Activated CD4-positive, alpha-beta T cell treated with anti-CD3 and anti-CD28 coated beads, Interleukin-2, amount 50 U/mL, for 24 hours (primary cell): ENCODE measurements at places on chromosomes 1 and 21.

DNA sequence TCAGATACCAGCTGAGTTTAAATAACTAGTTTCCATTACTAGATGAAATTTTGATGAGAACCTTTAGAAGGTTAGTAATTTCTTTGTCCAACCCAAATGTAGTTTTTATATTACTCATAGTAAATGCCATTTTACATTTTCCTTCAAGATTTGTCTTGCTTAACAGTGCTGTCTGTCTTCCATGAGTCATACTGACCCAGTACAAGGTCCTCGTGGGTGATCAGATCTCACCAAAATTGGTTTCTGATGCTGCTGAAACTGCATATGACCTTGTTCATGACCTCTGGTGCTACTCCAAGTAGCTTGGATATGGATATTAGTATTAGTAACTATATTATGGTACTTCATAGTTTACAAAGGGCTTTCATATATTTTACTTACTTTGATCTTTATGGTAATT, 207.1 kb downstream of the RYR2 start:
- DNase-seq: no peak

DNA sequence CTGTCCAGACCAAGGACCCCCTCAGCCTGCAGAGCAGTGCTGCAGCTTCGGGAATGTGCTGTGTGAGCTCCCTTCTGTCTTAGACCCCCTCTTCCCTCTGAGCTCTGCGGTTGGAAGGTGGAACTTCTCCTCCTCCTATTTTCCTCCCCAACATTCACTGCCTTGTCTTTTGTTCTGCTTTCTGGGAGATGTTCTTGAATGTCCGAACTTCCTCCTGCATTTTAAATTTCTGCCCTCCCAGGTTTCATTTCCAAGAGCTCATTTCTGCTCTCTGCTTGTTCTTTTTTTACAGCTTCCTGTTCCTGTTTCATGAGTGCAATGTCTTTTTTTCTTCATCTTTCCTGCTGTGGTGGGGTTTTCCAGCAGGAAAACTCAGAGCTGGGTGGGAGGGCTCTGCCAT, 29.3 kb downstream of the RRP1 start:
- no peak for DNase-seq

DNA sequence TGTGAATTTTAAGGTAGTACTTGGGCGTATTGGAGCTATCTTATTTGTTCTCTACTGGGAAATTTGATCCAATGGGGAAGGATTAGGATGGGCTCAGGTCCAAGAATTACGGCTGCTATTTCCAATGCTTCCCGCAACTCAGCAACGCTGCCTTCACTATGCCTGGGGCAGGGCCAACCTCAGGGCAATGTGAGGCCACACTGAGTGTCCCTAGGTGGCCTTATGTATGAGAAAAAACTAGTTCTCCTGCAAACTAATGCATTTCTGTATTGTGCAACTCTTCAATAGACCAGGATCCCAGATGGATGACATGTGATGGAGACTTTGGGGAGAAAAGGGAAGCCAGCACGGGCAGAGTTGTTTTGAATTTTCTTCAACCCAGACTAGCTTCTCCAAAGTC, 168.1 kb downstream of the DUSP10 start:
- DNase-seq: no peak

DNA sequence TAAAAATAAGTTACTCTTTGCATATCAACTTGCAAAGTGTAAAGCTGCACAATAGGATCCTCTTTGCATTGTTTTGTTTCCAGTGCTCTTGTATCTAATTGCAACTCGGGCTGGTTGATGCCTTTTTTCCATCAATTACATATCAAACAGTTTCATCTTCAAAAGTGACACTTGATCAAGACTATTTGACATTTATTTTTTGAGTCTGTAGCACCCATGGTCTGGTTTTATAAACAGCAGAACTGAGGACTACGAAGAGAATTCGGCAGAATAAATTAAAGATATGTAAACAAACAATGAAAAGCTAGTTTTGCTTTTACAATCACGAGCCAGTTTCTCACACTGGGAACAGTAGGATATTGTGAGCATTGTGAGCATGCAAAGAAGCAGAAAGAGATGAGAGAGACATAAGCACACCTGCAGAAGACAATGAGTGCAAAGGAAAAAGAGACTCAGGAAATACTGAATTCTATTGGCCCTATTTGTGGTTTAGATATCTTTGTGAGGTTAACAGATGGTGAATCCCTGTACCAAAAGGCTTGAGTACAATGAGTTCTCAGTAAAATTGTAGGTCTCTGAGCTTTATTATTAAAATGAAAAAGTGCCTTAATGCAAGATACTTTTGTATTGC, 45.4 kb downstream of the RPL5 start:
- DNase-seq: no peak

- DNase-seq: no peak
Observed at GRCh38 chr1:17706445-17706844, 48.7 kb upstream of the ACTL8 start.

DNA sequence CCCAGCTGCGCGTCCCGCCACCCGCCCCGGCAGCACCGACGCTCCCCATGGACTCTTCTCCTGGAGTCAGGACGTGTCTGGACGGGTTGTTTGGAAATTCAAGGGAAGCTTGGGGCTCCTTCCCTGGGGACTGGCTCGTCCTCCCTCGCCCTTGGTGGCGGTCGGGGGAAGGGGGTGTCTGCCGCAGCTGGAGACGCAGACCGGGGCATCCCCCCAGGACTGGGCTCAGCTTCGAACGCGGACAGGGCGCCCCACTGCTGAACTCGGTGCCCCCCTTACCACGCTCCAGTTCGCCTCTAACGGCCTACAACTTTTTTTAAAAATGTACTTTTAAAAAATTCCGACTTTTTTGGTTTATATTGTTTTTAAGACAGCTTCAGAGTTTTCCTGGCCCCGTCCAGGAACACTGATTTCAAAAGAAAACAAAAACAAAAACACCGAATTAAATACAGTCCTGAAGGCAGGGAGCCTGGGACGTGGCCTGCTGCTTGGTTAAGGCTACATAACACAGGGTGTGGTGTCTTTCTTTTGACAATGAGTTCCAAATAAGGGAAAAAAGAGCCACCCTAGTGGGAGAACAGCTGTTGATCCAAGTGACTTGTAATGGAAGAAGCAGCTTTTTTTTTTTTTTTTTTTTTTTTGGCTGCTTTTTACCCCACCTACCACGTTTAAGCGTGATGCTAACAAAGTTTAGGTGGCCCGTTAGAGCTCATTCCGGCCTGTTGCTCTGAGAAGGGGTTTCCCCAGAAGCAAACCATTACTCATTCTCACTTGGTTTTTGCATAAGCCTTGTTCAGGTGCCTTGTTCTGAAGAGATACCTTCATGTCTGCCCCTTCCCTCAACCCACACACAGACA, 862 bp upstream of the DIPK1A start:
- peak; percentile 24 for DNase-seq

DNA sequence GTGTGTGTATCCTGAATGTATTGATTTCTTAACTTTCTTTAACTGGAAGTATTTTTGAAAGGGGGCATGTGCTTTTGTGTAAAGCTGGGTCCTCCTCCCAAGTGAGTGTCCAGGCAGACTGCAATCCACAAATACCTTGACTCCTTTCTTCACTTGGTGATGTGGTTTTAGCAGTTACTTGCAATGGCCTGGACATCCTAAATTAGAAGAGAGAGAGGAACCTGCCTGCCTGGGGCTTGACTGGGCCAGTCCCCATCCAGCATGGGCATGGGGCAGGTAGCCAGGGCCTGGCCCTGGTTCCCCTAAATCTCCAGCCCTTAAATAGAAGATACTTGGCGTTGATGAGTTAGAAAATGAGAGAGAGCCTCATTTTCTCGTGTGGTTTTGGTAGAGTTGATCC, 159.7 kb downstream of the PGBD5 start:
- DNase-seq: no peak

DNA sequence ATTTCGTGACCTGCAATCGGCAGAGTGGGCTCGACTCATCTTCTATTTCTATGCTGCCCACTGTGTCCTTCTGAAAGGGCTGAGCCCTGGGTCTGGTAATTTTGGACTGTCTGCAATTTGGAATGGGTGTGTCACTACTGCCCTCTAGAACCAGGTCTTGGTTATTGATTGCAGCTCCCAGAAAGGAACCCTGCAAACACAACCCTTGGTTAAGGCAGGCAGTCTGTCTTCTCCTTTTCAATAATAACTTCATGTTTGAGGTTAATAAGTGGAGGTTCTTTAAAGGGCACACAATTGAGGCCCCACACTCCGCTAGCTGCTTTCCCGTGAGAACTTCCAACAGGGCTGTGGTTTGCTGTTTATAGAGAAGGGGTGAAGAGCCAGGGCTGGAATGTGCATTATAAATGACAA, 79.9 kb upstream of the LYST start:
- no peak for DNase-seq

DNA sequence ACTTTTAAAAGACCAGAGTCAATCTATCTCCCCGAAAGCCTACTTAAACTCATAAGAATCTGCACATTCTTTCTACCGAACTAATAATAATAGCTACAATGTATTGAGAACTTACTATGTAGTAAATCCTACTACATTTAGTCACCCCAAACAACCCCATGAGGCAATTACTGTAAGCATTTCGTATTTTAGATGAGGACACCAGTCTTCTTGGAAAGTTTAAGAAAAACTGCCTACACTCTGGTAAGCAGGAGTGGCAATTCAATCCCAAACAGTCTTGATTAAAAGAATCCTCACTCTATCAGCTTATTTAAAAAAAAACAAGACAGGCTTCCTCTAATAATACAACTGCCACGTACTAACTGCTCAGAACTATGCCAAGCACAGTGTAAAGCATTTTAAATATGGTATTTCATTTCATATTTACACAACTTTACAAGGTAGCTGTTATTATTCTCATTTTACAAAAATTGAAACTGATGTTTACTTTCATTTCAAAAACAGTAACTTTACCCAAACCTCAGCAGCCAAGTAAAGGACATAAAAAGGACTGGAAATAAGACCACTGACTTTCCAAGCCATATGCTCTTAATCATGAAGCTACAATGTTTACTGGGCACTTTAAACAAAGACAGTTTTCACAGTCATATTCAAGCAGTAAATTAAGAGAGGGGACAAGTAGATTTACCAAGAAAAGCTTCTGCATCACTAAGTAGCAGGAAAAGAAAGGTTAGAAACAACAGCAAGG, 13.9 kb downstream of the ARID4B start:
- DNase-seq: no peak

GRCh38 chr1:163171826-163172225, 30.9 kb downstream of the RGS5 start:
- no peak for DNase-seq

DNA sequence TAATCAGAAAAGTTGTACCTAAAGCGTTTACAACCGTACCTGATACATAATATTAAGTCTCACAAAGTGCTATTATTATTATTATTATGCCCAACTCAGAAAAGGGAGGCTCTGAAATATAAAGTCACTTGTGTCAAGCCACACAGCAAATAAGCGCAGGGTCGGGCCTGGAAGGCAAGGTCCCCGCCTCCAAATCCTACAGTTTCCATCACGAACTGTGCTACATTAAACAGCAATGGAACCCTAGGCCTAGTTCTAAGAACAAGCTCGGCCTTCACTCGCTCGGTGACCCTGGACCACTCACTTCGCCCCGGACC, 549 bp downstream of the PARS2 start:
- no peak for DNase-seq

DNA sequence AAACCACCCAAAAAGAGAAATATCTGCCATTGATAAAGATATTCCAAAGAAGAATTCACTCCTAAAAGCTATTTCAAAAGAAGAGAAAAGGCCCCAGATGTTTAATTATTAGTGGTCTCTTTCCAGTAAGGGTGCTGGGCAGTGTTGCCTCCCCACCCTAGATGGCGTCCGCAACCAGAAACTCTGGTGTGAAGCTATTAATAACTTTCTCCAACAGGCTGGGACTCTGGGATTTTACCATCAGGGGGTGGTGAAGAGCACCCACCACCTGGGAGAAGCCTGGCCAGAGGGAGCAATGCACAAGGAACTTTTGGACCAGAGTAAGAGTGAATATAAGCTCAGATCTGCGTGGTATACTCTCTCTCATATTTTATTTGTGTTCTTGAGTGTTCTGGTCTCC, 115.4 kb upstream of the TIAM1 start:
- DNase-seq: no peak

- no peak for DNase-seq
Observed at GRCh38 chr1:64915381-64916274, 50.7 kb downstream of the JAK1 start.

- DNase-seq: no peak
Observed at GRCh38 chr1:232192781-232193450, 437.0 kb downstream of the SIPA1L2 start.

GRCh38 chr1:235035928-235036327, 92.7 kb downstream of the TOMM20 start:
- no peak for DNase-seq

DNA sequence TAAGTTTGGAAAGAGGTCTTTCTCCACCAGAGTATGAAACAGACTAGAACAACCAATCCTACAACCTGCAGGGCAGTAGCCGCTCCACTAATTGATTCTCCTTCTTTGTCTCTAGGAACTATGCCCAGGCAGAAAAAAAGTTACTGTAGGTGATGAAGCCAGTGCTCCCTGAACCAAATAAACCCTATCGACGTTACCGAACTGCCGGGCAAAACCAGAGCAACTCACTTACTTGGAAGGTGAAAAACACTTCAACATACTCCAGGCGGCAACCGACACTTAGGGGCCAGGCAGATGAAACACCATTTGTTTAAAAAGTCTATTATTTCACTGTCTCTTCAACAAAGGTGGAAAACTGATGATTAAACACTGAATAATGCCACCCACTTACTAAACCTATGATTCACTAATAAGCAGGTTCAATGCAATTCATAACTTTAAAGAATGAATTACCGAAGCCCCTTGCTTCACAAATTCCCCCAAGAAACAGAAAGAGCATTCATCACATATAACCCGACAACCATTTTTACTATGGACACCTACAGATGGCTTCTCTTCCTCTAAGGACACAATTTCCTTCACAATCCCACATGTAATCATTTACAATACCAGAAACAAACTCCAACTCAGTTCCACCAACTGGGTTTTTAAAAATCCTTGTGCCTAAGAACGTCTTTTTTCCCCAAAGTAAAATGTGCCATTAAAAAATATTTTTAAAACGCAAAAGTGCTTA, 1.6 kb downstream of the NRIP1 start:
- peak; percentile 39 for DNase-seq

- no peak for DNase-seq
Observed at GRCh38 chr1:90836345-90836679, 119.2 kb upstream of the BARHL2 start.
